ENCODE measurements at places on chromosomes 5 and 9.

- no peak for DNase-seq
Measured at GRCh38 chr9:105950894-105951293, 256.6 kb downstream of the TMEM38B start.

DNA sequence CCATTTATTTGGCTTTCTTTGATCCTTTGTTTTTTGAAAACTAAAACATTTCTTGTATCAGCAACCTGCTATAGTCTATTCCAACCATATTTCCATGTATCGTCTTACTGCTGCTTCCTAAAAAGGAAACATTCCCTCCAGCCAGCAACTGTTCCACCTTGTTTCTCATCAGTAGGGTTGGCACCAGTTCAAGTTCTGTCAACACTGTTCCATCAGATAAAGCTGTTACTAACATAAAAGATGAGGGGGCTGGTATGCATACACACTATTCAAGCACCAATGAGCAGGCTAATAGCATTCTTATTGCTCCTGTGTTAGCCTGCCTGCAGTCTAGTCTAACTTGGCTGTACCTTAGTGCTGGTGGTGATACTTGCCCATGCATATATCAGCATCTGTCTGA lies 178.3 kb downstream of the CWC27 start:
- no peak for DNase-seq

GRCh38 chr5:175377816-175378215 lies 66.2 kb downstream of the DRD1 start:
- DNase-seq: no peak

DNA sequence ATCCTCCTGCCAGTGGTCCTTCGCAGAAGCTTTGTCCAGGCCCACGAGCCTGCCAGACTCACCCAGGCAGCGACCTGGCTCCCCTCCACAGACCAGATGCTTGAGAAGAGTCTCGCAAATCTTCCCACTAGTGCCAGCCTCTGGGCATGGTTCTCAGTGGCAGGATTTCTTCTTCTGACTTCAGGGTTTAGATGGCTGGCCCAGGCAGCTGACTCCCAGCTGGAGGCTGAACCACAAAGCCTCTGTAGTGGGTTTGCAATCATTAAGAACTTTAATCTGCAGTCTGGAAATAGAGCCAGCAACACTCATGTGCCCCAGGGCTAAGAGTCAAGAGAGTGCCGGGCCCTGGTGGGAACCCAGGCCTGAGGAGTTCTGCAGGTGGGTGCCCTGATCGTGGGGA lies 90.6 kb upstream of the ICE1 start:
- no peak for DNase-seq

DNA sequence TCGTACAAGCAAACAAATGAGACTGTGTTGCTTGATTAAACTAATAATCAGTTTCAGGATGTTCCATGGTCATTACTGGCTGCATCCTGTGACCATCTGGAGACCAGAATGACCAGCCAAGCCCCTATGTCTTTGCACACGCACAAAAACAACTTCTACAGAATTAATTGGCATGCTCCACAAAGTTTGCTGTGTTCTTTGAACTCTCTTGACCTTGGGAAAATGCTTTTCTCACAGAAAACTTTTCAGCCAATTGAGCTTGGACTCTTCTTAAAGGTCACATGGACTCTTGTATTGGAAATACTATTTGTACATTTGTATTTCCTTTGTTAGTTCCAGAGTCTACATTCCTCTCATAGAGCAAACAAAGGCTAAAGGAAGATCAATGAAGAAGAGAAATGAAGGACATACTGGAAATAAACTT lies 147.8 kb downstream of the ARRDC3 start:
- DNase-seq: no peak

DNA sequence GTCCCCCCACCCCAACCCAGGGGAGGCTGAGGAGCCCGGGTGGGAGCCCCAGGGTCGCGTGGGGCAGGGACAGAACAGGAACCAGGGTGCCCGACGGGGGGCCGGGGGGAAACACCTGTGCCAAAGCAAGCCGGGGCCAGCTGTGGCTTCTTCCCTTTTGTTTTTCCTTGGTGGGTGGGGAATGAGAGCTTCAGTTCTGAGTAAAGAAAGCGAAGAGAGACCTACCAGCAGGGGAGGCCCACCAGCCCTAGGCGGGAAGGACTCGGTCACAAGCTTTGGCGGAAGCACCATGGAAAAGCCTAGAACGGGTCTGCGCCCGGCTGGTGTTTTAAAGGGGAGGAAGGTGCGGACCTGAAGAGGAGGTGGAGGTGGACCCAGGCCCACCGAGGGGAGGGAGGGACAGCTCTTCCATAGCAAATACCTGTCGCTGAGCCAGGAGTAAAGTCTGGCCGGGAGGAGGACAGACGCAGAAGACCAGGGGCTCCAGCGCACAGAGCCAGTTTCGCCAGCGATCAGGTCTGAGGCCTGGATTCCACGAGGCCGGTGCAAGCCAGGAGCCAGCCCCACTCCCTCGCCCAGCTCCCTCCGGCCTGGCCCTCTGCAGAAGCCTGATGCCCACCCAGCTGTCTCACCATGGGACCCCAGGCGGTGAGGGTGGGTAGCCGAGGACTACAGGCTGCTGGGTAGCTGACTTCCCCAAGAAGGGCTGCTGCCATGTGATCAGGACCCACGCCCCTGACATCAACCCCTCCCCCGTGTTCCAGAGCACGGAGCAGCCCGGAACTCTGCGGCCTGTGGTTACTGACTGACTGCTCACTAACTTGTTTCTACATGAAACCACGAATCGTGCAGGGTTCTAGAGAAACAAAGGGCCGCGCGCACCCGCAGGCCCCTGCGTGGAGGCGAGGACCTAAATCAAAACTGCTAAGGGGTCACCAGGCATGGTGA lies 849 bp upstream of the MGAT1 start:
- no peak for DNase-seq

- DNase-seq: no peak
Measured at GRCh38 chr9:132644251-132644650, 25.5 kb downstream of the DDX31 start.

GRCh38 chr5:9955586-9955985 lies 294.1 kb downstream of the ATPSCKMT start:
- no peak for DNase-seq

- no peak for DNase-seq
Measured at GRCh38 chr9:18989097-18989496, 43.9 kb downstream of the SAXO1 start.

GRCh38 chr9:113803811-113804589 lies 72.1 kb upstream of the ZNF618 start:
- DNase-seq: no peak

- no peak for DNase-seq
Measured at GRCh38 chr5:91925249-91925648, 542.1 kb upstream of the ARRDC3 start.

- DNase-seq: no peak
Measured at GRCh38 chr9:928363-929042, 48.0 kb upstream of the DMRT3 start.

DNA sequence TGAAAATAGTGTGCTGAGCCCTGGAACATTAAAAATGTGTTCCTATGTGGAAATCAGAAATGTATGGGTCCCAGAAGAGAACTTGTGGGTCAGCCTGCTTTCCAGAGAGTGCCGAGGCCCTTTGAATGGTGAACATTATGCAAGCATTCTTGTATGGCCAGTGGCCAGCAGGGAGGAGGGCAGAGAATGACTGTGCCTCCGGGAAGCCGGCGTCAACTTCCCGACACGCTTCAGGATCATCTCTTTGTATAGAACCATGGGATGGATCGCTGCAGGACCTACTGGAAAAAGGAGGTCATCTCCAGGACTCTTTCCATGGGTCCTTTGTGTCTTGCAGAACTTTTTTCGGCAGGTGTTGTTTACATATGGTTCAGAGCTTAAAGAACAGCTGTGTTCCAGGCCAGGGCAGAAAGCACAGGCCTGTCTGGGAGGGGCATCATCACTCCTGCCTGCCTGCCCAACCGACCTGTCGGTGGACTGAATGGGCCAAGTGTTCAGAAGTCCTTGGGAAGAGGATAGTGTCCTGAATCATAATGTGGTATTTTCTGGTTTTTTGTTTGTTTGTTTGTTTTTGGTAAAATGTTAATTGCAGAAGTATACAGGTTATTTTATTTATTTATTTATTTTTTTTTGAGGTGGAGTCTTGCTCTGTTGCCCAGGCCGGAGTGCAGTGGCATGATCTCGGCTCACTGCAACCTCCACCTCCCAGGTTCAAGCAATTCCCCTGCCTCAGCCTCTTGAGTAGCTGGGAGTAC lies 9.0 kb downstream of the PRRC2B start:
- peak; percentile 46 for DNase-seq

DNA sequence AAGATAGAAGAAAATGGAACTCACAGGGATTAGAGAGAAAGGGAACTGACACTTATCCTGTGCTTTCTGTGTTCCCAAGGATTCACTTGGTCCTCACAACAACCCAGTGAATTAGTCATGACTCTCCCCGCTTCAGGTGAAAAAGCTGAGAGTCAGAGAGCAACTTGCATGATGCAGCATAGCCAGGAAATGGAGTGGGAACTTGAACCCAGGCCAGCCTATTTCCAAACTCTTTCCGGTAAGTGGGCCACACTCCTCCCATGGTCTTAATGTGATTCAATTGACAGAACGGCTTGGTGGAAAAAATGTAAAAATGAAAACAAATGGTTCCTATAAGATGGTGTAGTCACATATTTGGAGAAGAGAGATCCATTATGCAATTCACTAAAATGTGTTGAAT lies 45.9 kb upstream of the CEMIP2 start:
- DNase-seq: no peak

DNA sequence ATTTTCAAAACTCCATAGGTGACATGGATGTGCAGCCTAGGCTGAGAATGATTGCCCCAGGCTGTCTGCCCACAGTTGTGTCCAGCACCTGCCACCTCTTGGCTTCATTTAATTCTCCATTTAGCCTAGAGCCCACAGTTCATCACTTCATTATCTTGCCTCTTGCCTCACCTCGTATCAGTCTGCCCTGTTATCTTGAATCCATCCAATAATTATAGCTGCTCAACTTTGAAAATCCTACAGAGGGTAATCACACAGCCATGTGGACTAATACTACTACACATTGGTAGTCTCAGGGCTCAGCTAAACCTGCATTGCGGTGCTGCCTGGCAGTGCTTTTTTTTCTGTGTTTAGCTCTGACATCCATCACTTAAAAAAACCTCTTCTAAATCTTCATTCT lies 7.4 kb downstream of the UGCG start:
- no peak for DNase-seq

DNA sequence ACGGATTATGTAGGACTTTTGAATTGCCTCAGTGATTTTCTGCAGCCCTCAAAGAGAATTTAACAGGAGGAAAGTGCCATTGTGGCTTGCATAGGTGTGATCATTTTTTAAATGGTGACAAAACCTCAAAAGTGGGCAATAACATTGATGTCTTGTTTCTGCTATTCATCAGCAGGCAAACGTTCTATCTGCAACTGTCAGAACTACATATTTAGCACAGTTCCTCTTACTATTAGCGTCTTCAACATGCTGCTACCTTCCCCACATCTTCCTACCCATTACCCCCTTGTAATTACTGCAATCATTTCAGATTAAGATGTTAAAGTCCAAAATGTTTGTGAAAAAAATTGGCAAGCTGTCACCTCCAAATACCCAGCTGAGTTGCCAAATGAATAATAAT lies 254.6 kb downstream of the SMARCA2 start:
- no peak for DNase-seq

DNA sequence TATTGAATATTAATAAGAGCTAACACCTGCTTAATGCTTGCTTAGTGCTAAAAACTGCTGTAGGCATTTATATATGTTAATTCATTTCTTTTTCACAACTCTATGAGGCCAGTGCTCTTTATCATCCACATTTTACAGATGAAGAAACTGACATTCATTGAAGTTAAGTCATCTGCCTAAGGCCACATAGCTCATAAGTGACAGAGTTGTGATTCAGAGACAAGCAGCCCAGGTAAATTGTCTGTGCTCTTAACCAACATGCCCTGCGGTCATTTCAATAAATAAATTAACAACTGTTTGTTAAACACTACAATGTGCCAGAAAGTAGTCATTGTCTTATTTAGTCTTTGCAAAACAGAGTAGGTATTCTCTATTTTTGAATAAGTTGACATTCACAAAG lies 1354.4 kb upstream of the C9orf72 start:
- DNase-seq: no peak

GRCh38 chr5:171531638-171532037 lies 112.2 kb downstream of the FGF18 start:
- DNase-seq: no peak

GRCh38 chr9:18632632-18633403 lies 158.9 kb downstream of the ADAMTSL1 start:
- peak; percentile 58 for DNase-seq

- DNase-seq: no peak
Measured at GRCh38 chr5:75433814-75434506, 77.5 kb downstream of the CERT1 start.

DNA sequence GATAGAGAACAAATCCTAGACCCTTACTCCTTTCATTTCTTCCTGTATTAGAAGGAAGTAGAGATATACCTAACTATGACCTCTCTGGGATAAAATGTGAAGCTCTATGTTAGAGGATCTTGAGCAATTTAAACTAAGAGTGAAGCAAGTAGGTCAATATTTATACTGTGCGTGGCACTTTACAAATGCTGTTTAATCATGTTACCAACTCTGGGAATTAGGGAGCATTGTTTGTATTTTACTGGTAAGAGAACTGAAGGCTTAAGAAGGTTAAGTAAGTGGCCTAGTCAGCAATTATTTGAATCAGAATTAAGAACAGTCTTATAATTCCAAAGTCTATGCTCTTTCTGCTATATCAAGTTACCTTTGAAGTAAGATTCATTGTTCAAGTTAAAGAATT lies 12.0 kb downstream of the TNC start:
- no peak for DNase-seq

DNA sequence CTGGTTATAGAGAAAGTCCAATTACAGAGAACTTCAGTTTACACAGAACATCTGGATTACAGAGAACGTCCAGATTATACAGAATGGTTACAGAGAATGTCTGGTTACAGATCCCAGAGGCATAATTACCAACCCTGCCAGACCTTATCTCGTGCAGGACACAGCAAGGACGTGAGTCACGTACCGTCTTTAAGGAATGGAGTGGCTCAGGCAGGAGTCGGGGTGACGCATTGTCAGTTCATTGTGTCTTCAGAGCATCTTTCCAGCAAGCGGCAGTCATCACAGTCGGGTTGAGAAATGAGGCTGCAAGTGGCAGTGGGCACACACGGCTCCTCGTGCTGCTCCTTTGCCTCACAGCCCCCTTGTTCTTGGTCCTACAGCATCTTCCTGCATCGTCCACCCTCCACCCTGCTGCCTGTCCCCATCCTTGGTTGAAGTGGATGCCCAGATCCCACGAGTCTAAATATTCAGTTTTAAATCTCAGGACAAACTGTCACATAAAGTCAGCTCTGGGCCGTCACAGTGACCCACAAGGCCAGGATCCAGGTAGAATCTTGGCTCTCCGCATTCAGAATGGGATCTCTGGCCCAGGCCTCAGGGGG lies 30.0 kb upstream of the SLC6A19 start:
- DNase-seq: no peak

- DNase-seq: no peak
Measured at GRCh38 chr5:74116984-74117383, 491.0 kb downstream of the ARHGEF28 start.

GRCh38 chr5:17482790-17483189 lies 15.2 kb upstream of the TAF11L2 start:
- DNase-seq: no peak

GRCh38 chr5:7615566-7616061 lies 219.7 kb downstream of the ADCY2 start:
- DNase-seq: no peak

Measured in AG04450 (cell line).